ENCODE measurements at places on chromosomes 2 and 18. TPM values are rescaled to one million over a fixed set of nuclear protein-coding genes. Genes with fewer than 3 reads are reported as not detected.
A peak's percentile ranks its signal among the peaks of the same experiment; 100 is the strongest.

SCN2A gene
- 1.3 TPM for polyA plus RNA-seq

- peak; percentile 72 for DNase-seq
Measured at GRCh38 chr2:11482473-11483035, 16.6 kb upstream of the E2F6 start.

- no peak for DNase-seq
Measured at GRCh38 chr18:31980863-31981262, 37.8 kb upstream of the RNF125 start.

LONRF2 gene
- 4.1 TPM for polyA plus RNA-seq

DNA sequence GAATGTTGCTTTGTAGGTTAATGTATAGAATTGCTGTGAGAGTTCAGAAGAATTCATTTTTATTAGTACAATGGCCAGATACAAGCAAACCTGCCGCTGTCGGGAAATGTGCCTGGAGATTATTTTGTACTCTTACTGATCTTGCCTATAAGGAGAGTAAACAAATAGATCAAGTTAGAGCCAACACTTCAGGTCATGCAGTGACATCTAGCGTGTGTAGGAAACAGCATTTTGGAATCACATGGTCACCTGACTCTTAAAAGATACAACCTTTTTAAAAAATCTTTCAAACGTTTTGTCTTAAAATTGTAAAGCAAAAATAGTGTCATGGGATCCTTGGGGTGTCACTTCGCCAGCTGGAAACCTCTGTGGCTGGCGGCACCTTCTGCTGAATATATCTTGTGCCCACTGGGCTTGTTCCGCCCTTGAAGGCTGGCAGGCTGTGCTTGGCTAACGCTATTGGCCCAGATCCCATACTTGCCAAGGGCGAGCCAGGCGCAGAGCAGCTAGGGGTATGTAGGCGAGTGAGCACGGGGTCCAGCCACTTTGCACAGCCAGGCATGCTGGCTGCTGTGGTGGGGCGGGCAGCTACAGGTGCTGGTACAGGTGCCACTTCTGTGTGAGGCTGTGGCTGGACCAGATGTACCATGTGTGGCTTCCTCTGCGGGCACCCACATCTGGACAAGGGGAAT lies 19.5 kb upstream of the RPRM start:
- no peak for DNase-seq

LYPD6 gene
- 17.3 TPM for polyA plus RNA-seq

CCL20 gene
- 0.66 TPM for polyA plus RNA-seq

ATF2 gene
- polyA plus RNA-seq = 52.9 TPM

SH3BP4 gene
- polyA plus RNA-seq = 37.7 TPM

DNA sequence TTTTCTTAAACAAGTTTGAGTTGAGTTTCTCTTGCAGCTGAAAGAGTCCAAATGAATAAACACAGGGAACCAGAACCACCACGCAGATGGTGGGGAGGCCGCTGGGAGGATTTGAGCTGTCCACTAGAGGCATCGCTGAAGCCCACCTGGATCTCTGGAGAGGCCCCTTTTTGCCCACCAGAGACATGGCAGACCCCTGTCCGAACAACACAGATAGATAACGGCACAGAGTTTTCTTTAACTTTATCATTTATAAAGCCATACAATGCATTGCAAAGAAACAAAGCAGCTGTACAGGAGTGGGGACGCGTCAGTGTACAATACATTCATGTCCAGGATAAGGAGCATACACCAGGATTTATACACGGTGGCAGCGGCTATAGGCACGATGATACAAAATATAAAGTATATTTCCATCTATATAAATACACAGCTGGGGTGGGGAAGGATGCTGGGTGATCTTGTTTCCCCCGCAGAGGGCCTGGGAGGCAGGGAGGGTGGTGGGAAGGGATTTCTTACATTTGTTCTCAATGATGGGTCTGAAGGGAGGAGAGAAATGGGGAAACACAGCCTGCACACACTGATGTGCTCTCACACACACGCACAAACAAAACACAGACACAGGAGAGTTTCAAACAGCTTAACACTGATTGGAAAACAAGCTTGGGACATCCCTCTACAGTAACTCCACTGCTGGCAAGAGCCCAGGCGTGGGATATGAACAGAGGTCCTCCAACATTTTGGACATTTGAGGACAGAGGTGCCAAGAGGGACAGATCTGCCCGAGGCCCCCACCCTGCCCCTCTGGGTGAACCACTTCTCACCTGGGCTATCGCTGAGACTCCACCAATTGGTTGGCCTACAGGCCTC lies 203.0 kb downstream of the TNS1 start:
- DNase-seq = no peak

DNA sequence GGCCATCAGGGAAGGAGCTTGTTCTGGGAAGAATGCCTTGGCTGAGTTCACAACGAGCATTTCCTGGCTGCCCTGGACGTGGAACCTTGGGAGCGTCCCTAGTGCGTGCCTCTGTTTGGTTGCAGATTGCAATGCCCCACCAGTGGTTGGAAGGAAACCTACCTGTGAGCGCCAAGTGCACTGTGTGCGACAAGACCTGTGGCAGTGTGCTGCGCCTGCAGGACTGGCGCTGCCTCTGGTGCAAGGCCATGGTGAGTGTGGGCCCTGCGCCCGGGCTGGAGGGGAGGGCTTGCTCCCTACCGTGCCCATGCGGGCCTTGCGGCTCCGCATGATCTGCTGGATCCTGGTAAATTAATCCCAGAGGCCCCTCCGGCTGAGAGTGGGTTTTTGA lies 81.9 kb downstream of the DGKD start:
- DNase-seq = no peak

TRIM54 gene
- polyA plus RNA-seq = 7.6 TPM

- DNase-seq = no peak
Measured at GRCh38 chr2:34126279-34126678, 527.2 kb upstream of the FAM98A start.

DNA sequence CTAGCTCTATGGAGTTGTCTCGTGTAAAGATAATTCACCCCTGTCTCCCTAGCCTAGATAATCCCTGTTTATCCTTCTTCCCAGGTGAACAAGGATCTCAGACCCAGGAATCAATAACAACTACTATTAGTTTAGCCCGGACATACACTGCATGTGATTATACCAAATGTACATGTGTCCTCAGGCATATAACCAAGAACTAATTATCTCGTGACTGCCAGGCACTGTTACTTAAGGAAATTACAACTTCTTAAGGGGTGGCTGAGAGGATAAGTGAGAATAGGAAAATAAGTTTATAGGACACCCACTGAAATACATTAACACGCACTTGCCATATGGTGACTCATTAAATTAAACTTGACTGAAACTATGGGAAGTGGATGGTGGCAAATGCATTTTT lies 126.6 kb downstream of the CNTNAP5 start:
- DNase-seq = no peak

EGR4 gene
- not detected for polyA plus RNA-seq

DNA sequence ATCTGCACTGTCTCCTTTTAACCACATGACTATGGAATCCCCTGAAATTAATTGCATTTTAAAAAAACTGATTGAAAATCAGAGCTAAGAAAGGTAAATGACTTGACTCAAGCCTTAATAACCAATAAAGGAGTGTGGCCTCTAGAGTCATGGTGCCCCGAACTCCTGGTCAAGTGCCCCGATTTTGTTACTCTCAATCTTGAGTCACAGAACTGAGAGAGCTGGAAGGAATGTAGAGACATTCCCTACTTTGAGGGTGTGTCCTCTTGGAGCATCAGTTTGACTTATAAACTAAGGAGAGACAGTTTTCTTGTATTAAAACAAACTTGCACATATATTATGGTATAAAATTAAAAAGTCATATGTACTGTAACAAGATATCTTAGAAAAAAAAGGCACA lies 2.4 kb downstream of the WDR43 start:
- DNase-seq = no peak

DNA sequence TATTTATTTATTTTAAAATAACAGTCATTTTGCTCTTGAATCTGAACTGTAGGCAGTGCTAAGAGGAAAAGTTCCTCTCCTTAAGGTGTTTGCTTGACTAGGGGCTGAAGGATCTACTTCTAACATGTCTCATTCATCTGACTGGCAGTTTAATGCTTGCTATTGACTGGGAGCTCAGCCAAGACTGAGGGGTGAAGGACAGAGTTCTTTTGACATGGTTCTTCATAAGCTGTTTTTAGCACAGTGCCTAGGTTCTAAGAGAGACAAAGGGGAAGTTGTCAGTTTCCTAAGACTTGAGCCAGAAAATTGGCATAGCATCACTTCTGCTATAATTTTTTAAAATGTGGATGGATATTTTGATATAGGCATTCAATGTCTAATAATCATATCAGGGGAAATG lies 73.0 kb downstream of the COMMD1 start:
- DNase-seq = peak; percentile 7

DNA sequence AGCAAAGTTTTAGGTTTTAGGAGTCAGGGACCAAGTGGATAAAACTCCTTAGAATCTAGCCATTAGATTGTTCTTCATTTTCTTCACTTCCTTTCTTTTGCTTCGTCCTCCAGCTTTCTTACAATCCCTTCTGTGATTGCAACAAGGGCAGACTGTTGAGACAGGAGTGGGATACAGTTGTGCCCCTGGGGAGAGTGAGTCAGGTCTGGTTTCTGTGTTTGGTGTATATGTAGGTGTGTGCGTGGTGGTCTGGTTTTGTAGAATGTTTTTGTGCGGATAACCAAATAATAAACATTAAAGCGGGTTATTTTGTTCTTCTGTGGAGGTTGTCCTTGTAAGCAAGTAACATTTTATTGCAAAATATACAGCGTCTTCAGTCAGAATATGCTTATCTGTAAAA lies 7.3 kb downstream of the INSIG2 start:
- no peak for DNase-seq

DNA sequence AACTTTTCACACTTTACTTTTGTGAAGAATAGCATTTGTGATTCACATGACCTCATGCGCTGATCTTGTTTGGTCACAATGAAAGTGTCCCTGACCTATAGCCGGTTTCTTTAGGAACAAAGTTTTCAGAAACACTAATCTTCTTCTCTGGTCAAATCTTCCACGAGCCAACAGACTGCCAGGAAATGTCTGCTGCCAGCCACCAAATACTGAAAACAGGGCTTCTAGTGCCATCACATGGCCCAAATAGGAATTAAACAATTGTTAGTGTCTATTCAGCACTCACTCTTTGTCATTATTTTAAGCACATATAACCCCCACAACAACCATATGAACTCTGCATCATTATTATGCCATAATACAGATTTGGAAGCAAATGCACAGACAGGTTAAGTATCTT lies 286.5 kb upstream of the SYT4 start:
- DNase-seq = peak; percentile 31

DNA sequence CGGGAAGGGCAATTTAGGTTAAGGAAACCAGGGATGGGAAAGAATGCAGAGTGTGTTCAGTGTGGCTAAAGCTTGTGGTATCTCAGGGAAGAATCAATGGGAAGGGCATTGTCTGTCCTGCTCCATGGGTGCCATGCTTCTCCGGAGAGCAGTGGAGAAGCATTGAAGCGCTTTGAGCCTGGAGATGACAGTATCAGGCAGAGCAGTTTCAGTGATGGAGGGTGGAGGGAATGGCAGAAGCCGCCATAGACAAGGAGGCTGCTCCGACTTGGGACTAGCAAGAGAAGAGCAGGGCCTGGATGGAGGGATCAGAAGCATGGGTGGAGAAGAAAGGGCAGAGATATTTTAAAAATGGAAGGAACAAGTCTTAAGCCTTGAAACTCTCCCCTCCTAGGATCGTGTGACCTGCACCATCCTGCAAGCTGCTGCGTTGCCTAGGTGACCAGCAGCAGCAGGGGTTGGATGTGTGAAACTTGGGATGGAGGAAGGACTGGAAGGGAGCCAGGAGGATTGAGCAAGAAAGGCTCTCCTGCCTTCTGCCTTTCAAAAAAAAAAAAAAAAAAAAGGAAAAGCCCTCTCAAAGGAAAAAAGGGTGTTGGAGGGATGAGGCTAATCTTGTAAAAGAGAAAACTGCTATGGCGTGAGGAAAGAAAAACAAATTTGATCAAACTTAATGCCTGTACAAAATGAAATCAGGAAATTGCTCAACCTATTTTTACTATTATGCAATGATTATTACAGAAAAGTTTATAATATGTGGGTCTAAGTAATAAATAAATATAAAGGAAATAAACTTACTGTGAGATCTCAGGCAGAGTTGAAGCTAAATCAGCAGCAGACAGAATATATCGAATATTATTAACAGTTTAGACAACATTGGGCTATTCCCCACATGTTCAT lies 493.8 kb upstream of the NRP2 start:
- no peak for DNase-seq

All from renal pelvis (tissue), 12 donors.